ENCODE measurements at places on chromosomes 1 and 21. TPM values are rescaled to one million over a fixed set of nuclear protein-coding genes. Genes with fewer than 3 reads are reported as not detected.

CD34 gene
- not detected for total RNA-seq

PODN gene
- 35.1 TPM for total RNA-seq

FYB2 gene
- total RNA-seq: not detected

CD52 gene
- total RNA-seq: not detected

TMCC2 gene
- 3.2 TPM for total RNA-seq

NCMAP gene
- total RNA-seq: not detected

HPCA gene
- total RNA-seq: not detected

F13B gene
- not detected for total RNA-seq

SPRR5 gene
- not detected for total RNA-seq

FAM72B gene
- 2.4 TPM for total RNA-seq

ALDH9A1 gene
- 177 TPM for total RNA-seq

ALX3 gene
- not detected for total RNA-seq

C1QTNF12 gene
- 2.0 TPM for total RNA-seq

L1TD1 gene
- total RNA-seq: 0.12 TPM

CHIA gene
- not detected for total RNA-seq

USH2A gene
- total RNA-seq: under 0.01 TPM

PTPN14 gene
- 55.7 TPM for total RNA-seq

PIK3R3 gene
- 3.9 TPM for total RNA-seq

RBM15 gene
- 45.5 TPM for total RNA-seq

LMX1A gene
- total RNA-seq: not detected

PKN2 gene
- 30.0 TPM for total RNA-seq

SPATA46 gene
- not detected for total RNA-seq

ZFP69 gene
- 2.9 TPM for total RNA-seq

GAS5 gene
- total RNA-seq: 531 TPM

NME7 gene
- total RNA-seq: 31.2 TPM

FCRL5 gene
- total RNA-seq: not detected

PCP4 gene
- not detected for total RNA-seq

CYP4A11 gene
- total RNA-seq: not detected

LRRC39 gene
- total RNA-seq: 0.44 TPM

ANGPTL7 gene
- 0.33 TPM for total RNA-seq

TMEM183A gene
- total RNA-seq: 103 TPM

NSUN4 gene
- total RNA-seq: 13.1 TPM

TRABD2B gene
- not detected for total RNA-seq

Measured in uterine smooth muscle cell (primary cell).